ENCODE measurements at places on chromosomes 13 and 19.
A peak's percentile ranks its signal among the peaks of the same experiment; 100 is the strongest.

- DNase-seq, result no peak
These were observed 8.1 kb upstream of the NKPD1 start for GRCh38 chr19:45168767-45169351.

GRCh38 chr19:3459089-3459881 lies 21.0 kb downstream of the SMIM24 start:
- no peak for DNase-seq

GRCh38 chr13:44738463-44738862 lies 162.3 kb upstream of the TSC22D1 start:
- no peak for DNase-seq

GRCh38 chr19:49818649-49819370 lies 721 bp downstream of the MED25 start:
- no peak for DNase-seq

- no peak for DNase-seq
These were observed 89.8 kb upstream of the LSM14A start for GRCh38 chr19:34082289-34083077.

DNA sequence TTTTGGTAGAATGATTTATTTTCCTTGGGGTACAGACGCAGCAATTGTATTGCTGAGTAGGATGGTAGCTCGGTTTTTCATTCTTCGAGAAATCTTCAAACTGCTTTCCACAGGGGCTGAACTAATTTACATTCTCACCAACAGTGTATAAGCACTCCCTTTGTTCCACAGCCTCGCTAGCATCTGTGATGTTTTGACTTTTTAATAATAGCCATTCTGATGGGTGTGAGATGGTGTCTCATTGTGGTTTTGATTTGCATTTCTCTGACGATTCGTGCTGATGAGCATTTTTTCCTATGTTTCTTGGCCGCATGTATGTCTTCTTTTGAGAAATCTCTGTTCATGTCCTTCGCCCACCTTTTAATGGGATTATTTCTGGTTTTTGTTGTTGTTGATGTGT lies 54.8 kb upstream of the UQCRFS1 start:
- DNase-seq, result no peak

- DNase-seq, result no peak
These were observed 145.9 kb downstream of the NUFIP1 start for GRCh38 chr13:44843403-44843802.

DNA sequence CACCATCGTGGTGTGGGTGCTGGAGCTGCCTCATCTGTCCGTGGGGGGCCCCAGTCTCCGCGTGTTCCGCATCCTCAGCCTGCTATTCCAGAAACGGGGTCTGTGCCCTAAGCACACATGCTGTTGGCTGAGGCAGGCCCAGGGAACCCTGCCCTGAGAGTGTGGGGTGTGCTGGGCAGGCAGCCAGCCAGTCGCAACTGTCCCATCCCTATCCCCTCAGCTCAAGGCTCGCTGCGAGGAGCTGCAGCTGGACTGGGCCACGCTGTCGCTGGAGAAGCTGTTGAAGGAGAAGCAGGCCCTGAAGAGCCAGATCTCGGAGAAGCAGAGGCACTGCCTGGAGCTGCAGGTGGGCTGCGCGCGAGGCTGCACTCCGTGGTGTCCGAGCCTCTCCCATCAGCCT lies 21.9 kb downstream of the PLEKHJ1 start:
- DNase-seq, result no peak

- no peak for DNase-seq
These were observed 822 bp upstream of the RFXAP start for GRCh38 chr13:36817996-36818803.

DNA sequence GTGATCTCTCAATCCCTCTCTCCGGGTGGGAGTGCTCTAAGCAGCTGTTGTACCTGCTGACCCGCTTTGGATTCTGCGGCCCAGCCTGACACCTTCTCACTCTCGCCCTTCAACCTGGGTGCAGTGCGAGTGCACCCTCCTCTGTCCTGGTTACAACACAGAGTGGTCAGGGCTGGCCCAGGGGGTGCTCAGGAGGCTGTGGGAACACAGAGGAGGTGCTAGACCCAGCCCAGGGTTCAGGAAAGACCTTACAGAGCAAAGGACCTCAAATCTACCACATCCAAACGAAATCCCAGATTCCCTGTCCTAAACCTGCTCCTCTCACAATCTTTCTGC lies 23.7 kb downstream of the ZNF175 start:
- DNase-seq, result no peak

DNA sequence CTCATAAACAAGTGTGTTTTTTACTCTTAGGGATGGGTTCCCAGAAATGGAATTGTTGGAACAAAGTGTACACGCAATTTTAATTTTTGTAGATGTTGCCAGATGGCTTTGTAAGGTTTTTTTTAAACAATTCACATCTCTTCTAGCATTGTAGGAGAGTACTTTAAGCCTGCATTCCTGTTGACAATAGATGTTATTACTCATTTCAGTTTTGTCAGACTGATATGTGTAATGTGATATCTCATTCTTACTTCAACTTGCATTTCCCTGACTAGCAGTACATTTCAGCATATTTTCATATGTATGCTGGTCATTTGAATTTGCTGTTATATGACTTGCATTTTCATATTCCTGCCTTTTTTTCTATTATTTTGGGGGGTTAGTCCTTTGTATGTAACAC lies 186.6 kb upstream of the SLITRK6 start:
- no peak for DNase-seq

DNA sequence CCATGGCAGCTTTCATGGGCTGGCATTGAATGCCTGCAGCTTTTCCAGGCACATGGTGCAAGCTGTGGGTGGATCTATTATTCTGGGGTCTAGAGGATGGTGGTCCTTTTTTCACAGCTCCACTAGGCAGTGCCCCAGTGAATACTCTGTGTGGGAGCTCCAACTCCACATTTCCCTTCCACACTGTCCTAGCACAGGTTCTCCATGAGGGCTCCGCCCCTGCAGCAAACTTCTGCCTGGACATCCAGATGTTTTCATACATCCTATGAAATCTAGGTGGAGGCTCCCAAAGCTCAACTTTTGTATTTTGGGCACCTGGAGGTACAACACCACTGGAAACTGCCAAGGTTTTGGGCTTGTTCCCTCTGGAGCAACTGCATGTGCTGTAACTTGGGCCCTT lies 450.6 kb downstream of the LMO7 start:
- no peak for DNase-seq

DNA sequence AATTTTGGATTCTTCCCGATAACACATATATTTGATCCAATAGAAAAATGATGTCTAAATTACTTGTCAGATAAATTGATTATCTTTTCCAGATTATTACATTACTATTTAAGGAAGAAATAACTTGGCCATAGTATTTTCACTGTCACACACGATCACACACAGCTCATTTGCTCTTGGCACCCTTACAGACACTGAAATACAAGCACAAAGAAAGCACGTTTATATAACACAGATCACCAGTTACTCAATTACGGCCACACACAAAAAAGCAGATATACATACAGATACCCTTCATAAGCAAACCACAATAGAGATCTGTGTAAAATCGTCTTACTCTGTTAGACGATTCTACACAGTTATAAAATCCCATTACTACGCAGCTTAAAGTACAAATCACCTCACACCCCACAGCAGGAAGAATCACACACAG lies 716 bp upstream of the ZNF420 start:
- DNase-seq, result no peak

GRCh38 chr13:23799945-23800344 lies 89.3 kb downstream of the MIPEP start:
- no peak for DNase-seq

GRCh38 chr13:75195495-75196146 lies 286.3 kb downstream of the TBC1D4 start:
- DNase-seq, result no peak

- no peak for DNase-seq
These were observed 18.7 kb downstream of the GPR180 start for GRCh38 chr13:94620286-94620896.

GRCh38 chr13:76762721-76763120 lies 123.5 kb downstream of the KCTD12 start:
- DNase-seq, result no peak

GRCh38 chr19:55640043-55640576 lies 692 bp upstream of the ZNF580 start:
- DNase-seq, result peak; percentile 80

- DNase-seq, result no peak
These were observed 199.6 kb upstream of the IRS2 start for GRCh38 chr13:109985871-109986450.

DNA sequence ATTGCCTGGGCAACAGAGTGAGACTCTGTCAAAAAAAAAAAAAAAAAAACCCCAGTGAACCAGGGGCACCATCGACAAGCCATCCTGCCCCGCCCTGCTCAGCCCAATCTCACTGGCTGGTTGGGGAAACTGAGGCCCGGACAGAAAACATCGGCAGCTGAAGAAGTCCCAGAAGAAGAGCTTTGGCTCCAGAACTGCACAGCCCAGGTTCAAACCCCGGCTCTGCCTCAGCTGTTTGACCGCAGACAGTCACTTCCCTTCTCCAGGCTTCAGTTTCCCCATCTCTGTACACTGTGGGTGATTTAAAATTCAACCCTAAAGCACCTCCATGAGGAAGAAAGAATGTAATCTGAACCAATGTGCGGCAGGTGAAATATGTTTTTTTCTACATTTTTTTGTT lies 9.4 kb upstream of the SEMA6B start:
- DNase-seq, result no peak

DNA sequence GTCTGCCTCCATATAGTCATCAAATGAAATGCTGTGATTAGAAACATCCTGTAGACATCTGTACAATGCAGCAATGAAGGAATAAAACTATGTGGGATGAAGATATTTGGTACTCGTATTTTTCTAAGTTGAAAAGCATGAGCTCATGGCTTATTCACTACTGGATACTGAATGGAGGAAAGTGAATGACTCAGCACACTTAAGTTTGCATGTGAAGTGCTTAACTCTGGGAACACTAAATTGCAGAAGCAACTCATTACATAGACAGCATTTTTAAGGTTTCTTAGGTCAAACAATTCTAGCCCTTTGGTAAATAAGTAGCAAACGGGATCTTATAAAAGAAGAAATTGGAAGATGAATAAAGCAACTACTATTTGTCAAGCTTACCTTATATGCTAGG lies 429.0 kb upstream of the MIR17HG start:
- no peak for DNase-seq

- DNase-seq, result no peak
These were observed 123.0 kb downstream of the KDM4B start for GRCh38 chr19:5091684-5092480.

DNA sequence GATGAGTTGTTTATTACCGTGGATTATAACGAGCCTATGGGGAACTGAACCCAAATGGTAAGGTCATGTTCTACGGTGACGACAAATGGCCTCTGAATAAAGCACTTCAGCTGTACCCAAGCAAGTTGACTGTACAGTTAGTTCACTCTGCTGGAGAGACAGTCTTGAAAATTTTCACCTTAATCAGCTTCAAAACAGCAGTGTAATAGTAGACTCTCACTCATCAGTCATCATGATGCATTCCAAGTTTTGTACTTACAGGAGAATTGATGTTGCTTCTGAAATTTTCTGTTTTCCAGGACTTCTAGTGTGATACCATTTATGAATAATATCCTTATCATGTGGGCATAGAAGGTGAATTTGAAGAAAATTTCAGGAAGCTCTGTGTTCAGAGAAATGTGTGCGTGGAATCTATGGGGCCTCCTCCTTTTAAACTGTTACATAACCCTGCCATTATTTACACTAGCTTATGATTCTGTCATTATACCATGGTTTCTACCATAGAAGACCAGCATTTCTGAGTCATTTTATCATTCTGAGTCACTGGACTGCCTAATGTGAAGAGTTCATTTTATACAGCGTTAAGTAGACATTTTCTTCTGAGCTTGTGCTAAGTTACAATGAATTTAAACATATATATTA lies 96.9 kb downstream of the WDFY2 start:
- no peak for DNase-seq

DNA sequence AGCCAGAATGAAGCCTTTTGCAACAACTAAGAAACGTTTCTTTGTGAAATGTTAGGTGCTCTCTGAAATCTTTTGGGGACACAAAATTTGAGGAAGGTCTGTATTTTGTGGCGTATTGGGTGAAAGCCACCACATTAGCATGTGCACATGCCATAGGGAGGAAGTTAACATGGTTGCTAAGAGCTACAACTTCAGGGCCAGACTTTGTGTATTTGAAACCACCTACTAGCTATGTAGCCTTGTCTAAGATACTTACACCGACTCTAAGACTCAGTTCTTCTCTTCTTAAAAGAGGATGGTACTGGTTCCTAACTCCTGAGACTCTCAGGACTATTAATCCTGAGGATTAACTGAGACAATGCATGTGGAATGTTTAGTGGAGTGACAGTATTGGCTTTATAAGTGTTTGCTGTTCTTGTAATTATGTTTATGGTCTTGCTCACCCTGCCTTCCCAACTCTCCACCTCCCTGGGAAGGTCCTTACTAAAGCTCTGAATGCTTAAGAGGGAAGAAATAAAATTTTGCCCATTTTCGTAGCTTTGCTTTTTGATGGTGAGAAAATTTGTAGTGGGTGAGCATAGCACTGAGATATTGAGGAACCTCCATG lies 15.5 kb downstream of the SERP2 start:
- no peak for DNase-seq

- no peak for DNase-seq
These were observed 198.4 kb downstream of the DLEU7 start for GRCh38 chr13:50645092-50645491.

DNA sequence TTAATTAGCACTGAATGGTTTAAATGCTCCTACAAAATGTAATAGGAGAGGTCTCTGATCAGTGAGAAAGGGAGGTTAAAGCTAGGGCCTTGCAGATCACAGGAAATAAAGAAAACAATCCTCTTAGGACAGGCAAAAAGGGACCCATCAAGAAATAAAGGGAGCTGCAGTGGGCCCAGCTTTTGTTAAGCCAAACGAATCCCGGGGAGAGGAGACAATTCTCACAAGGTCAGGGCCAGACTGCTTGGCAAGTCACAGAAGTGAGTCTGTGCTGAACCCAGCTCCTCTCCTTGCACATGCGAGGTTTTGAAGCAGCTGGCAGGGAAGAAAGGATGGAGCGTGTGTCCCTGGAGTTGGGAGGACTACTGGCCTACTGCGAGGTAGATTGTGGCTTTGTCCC lies 285.8 kb downstream of the COG6 start:
- no peak for DNase-seq

GRCh38 chr19:19119325-19120237 lies 18.7 kb downstream of the TMEM161A start:
- no peak for DNase-seq

DNA sequence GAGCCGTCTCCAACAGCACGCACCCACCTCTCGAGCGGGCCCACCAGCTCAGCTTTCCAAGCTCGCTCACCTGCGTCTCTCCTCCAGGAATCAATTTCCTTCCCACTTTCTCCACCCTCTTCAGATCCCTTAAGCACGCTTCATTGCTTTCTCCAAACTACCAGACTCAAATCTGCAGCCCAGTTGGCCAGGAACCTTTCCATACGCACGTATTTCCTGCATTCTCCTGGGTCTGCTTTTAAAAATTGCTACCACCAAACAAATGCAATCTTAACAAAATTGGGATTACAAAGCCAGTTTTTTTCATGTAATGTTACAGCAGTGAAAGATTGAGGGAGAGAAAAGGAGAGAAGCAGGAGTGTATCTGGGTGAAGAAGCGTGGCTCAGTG lies 1.5 kb downstream of the ENOX1 start:
- no peak for DNase-seq

GRCh38 chr19:13149628-13150186 lies 468 bp downstream of the STX10 start:
- DNase-seq, result peak; percentile 61
